ENCODE measurements at places on chromosomes 2 and 18. TPM values are rescaled to one million over a fixed set of nuclear protein-coding genes. Genes with fewer than 3 reads are reported as not detected.

- ATAC-seq, result no peak
Measured at GRCh38 chr2:73823916-73824523, 4.7 kb upstream of the STAMBP start.

DNA sequence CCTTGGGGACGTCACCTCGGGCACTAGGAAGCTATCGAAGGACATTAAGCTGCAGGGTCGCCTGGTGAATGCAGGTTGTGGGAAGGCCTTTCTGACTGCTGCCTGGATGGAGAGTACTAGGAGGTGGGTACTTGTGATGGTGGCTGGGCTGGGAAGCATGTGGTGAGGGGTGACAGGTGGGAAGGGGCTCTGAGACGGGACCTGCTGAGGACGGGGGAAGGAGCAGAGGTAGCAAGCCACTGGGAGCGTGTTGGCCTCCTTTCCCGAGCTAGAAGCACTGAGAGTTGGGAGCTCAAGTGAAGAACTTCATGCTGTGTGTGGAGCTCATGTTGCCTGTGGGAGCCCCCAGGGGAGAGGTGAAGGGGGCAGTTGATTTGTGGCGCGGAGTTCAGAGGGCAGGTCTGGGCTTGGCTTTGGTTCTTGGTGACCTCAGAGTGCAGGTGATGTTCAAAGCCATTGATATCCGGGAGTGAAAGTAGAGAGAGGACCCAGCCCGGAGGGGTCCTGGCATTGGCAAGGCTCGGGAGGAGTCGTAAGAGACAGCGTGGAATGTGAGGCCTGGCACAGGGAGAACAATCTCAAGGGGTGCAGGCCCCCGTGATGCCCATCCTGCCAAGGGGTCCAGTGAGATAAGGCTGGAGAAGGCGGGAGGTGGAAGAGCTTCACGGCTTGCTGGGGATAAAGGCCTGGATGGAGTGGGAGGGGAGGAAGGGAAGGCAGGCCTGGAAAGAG, 13.2 kb downstream of the MROH2A start:
- no peak for ATAC-seq

DNA sequence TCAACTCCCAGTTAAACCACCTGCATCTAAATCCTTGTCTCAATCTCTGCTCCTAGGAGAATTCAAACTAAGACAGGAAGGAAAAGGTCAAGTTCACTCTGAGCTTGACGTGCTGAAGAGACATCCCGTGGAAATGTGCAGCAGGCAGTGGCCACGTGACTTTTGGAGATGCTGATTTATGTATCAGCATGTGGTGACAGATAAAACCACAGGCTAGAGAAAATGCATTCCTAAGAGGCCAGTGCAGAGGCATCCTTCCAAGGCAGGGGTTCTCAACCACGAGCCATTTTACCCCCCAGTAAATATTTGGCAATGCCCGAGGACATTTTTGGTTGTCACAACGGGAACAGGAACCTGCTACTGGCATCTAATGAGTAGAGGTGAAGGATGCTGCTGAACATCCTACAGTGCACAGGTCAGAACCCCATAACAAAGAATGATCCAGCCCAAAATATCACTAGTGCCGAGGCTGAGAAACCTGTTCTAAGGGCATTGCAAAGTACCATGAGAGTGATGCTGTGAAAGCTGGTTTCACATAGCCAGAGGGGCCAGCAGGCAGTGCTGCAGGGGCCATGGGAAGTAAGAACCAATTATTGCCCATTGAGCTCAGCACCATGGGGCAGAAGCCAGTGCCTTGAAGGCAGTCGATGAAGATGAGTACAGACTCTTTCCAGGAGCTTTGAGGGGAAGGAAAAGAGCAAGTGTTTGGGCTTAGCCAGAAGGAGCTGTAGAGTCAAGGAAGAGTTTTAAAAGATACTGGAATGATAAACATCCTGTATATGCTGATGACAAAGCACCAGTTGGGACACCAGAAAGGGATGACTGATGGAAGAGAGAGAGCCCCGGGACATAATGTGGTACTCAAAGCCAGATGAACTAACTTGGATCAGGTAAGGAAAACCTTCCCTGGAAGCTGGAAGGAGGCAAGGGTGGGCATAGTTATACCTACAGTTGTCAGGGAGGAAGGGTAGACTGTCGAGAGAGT, 174.6 kb downstream of the HAUS1 start:
- ATAC-seq, result peak; percentile 17

DNA sequence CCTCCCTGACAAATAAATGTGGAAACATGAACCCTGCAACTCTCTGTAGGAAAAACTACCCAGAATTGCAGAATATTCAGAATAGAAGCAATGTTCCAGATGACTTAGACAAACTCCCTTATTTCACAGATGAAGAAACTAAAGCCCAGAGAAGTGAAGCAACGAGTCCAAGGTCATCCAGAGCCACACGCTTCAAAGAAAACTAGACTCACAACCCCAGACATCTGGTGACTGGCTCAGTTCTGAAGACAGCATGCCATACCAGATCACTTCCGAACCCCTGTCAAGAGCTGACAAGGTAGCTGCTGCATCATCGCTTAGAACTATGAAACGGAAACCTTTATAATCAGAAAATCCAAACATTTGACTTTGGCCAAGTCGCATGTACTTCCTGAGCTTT, 101.3 kb downstream of the PID1 start:
- ATAC-seq, result peak; percentile 41

DNA sequence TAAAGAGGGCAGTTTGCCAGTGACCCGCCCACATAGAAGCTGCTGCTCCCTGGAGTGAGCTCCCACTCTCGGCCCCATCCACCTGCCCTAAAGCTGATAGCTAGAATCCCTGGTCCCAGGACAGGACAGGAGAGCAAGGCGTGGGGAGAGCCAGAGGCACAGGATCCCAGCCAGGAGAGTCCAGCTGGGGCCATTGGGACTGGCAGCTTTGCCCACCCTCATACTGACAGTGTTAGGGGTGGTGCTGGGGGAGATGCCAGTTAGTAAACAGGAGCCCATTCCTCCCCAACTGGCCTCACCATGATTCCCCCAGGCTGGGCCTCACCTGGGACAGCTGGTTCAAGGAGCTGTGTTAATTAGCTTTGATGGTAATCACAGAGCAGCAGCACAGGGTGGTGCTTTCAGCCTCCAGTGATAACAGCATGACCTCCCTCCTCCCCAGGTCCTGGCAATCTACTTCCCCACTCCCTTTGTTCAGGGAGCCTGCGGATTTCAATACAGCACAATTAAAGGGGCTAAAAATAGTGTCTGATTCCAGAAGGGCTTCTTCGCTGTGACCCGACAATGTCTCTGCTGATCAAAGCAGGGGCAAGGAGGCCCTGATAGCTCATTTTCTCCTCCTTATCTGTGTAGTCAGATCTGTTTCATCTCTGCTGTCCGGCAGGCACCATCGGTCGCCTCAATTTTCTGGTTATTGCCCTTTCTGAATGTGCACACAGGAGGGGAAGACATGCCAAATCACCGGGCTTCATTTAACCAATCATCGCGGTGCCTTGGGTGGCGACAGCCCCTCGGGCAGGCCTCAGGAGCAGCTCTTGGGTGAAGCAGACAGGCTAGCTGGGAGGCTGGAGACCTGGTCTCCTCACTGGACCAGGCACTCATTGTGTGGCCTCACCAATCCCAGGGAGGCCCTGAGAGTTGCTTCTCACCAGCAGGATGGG, 119.9 kb upstream of the TEX51 start:
- no peak for ATAC-seq

DNA sequence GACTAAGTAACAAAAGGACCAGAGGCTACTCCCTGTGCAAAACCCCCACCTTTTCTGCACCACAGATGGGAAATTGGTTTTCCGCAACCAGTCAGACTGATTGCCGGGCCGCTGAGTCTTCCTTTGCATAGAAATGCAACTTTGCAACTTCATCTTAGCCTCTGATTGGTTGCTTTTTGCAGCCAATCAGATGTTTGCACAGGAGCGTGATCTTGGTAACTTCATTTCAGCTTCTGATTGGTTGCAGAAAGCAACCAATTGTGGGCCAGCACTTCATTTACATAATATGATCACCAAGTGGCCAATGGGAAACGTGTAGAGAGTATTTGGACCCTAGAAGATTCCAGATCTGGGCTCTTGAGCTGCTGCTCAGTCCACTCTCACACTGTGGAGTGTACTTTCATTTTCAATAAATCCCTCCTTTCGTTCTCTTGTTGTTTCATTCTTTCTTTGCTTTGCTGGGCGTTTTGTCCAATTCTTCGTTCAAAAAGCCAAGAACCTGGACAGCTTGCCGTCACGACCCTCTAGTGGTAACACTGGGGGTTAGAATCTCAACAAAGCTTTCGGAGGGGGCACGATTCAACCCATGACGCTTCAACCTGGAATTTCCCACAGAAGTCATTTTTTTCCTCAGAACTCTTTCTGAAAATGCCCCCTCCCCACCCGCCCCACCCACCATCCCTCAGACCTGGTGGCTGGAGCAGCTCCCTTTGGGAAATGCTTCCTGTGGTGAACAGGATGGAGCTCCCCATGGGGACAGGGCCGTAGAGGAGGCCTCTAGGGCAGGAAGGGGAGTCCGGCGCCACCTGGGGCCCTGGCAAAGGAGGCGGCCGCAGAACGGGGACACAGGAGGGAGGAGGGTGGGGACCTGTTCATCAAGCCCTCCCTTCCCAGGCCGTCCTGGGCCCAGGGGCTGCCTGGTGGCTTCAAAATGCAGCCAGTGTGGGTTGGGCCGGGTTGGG, 31.8 kb upstream of the KCNF1 start:
- no peak for ATAC-seq

GRCh38 chr2:159728629-159729028, 16.3 kb downstream of the MARCHF7 start:
- ATAC-seq, result no peak

DNA sequence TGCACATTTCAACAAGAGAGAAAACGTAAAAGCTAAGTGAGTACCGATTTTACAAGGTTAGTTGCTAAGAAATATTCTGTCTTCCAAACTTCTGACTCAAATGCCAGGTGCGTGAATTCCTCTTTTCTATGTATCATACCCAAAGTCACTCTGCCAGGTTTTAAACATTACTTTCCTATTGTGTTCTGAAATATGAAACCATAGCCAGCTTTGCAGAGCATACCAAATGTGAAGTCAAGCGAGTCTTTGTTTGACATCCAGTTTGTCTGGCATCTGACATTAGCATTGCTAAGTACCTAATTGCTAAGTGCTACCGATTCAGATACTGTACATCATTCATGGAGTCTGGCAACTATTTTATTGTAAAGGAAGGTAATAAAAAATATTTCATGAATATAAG, 321.9 kb upstream of the GALNT5 start:
- peak; percentile 80 for ATAC-seq

- no peak for ATAC-seq
Measured at GRCh38 chr2:48770181-48770580, 14.7 kb upstream of the LHCGR start.

GRCh38 chr18:75863696-75864095, 436.2 kb upstream of the SMIM21 start:
- ATAC-seq, result no peak

GRCh38 chr2:32553829-32554432, 73.9 kb upstream of the TTC27 start:
- peak; percentile 44 for ATAC-seq

DNA sequence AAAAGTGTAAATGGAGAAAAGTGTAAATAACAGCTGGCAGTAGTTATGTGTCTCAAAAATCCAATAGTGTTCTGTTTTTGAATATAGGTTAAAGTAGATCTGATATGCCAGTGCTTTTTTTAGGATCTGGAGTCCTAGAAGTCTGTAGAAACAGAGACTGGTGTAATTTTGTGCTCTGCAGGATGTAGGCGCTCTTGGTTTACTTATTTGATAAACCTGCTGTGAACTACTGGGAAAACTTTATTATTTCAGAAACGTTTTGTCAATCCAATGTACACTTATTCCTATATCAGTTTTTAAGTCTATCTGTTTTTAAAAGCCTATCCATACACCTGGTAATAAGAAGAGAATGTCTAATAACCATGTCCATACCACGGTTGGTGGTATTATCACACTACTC, 530.8 kb upstream of the ZNF804A start:
- no peak for ATAC-seq

DNA sequence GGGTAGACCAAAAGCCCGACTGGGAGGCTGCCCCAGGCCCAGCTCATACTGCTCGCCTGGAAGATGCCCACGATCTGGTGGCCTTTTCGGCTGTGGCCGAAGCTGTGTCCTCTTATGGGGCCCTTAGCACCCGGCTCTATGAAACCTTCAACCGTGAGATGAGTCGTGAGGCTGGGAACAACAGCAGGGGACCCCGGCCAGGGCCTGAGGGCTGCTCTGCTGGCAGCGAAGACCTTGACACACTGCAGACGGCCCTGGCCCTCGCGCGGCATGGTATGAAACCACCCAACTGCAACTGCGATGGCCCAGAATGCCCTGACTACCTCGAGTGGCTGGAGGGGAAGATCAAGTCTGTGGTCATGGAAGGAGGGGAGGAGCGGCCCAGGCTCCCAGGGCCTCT, 61.7 kb downstream of the TET3 start:
- no peak for ATAC-seq

DNA sequence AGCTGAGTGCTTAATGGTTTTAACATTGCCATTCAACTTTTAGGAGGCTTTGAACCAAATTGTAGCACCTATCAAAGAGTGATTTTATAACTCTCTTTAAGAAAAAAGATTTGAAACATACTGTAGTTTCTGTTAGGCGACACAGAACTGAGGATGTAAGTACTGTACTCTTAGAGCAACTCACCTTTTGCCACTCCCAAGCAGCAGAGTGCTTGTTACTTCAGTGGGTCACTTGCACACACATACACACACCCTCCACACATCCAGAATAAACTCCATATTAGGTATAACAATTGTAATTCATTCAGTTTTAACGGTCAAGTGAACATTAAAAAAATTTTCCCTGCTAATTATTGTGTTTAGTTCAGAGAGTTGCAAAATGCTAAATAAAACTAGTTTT, 118.3 kb downstream of the CAMKMT start:
- no peak for ATAC-seq

GRCh38 chr2:72142570-72143440, 4.9 kb downstream of the CYP26B1 start:
- peak; percentile 86 for ATAC-seq

DNA sequence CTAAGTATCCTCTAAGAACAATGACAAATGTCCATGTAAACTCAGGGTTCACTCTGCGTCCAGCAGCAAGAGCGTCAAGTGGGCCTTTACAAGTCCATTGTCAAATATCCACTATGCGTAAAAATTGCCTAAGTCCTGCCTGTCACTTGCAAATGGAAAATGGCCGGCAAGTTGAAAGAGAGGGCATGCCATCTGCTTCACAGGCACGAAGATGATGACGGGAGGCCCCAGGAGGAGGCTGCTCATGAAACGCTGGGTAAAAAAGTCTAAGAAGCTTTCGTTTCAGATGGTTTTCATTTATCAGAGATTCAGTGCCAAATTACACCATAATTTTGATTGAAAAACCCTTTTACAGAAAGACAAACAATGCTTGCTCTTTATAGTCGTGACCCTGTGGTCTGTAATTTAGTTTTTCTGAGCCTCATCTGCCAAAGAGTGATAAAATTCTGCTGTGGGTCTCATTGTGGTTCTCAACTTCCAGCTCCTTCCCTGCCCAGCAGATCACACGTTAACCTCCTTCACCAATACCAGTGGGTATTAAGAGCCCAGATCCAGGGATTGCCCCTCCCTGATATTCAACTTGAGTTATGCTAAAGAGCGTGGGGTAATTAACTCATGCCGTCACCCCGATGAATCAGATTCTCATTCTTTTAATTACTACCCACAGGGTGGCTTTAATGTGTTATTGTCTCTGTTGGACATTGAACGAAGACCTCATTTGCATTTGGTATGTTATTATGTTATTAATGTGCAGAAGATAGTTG, 160.2 kb upstream of the ALKAL2 start:
- ATAC-seq, result no peak

GRCh38 chr2:216406826-216407225, 5.5 kb upstream of the SMARCAL1 start:
- ATAC-seq, result no peak

PDCL3 gene
- total RNA-seq, result 12.9 TPM

SERPINB3 gene
- not detected for total RNA-seq

ALPP gene
- total RNA-seq, result not detected

TEKT4 gene
- total RNA-seq, result not detected

ACMSD gene
- total RNA-seq, result not detected

UXS1 gene
- 24.9 TPM for total RNA-seq
